ENCODE measurements at places on chromosomes 13 and 19.

GRCh38 chr19:2231621-2232221 lies 4.4 kb downstream of the PLEKHJ1 start:
- no peak for DNase-seq

GRCh38 chr13:51765142-51765515 lies 38.8 kb downstream of the DHRS12 start:
- no peak for DNase-seq

DNA sequence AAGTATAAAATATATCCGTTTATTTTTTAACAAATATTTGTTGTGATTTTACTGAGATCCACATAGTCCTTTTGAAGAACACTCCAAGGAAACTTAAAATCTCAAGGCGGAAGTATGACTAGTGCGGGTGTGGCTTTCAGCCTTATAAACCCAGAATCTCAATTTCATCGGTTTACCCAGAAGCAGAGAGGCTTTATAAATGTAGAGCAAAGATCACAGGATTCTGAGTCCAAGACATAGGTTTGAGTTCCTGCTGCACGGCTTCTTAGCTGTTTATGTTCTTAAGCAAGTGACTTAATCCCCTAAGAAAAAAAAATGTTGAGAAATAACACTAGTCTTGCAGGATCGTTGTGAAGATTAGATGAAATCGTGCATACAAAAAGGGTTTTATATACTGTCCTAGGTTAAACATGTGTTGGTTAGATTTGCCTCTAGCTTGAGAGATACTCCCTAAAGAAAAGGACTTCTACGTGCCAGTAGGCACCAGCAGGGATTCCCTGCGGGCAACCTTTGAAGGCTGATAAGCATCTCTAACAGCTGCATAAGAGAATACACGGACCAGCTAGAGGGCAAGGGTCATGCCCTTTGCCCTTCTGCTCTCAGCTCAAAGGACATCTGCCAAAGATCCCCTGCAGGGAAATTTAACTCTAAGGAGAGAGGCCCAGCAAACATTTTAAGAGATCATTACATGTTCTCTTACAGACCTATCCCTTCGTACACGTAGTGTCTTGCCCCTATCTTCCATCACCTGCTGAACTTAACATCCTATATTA lies 130.4 kb upstream of the MIR17HG start:
- no peak for DNase-seq

DNA sequence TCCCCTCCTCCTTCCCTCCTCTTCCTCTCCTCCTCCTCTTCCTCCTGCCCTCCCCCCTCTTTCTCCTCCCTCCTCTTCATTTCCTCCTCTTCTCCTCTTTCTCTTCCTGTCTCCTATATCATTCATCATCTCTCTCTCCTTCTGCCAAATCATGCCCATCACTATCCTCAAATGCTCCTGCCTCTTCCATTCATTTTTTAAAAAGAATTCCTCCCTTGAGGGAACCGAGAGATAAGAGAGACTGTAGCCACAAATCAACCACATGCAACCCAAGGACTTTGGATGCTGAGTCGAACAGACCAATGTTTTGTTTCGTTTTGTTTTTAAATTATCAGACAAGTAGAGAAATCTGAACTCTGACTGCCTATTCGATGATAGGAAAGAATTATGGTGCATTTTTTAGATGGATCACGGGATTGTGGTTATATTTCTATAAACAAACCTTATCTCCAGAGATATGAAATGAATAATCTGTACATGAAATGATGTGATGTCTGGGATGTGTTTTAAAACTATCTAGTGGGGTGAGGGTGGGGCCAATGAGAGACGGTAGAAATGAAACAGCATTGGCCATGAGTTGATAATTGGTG lies 9.5 kb upstream of the ZNF541 start:
- no peak for DNase-seq

DNA sequence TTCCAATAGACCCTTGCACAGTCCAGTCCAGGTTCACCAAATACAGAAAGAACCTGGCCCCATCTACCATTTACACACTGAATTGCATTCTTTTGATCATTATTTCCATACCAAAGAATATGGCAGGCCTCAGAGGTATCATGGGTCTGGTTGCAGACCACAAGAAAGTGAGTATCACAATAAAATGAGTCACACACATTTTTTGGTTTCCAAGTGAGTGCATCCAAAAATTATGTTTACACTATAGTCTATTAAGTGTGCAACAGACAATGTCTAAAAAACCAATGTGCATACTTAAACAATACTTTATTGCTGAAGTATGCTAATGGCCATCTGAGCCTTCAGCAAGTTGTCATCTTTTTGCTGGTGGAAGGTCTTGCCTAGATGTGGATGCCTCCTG lies 105.3 kb downstream of the SPACA7 start:
- DNase-seq: no peak

GRCh38 chr13:51856027-51856736 lies 5.6 kb upstream of the CCDC70 start:
- no peak for DNase-seq

GRCh38 chr19:42267644-42268141 lies 1.4 kb upstream of the CIC start:
- DNase-seq: no peak

DNA sequence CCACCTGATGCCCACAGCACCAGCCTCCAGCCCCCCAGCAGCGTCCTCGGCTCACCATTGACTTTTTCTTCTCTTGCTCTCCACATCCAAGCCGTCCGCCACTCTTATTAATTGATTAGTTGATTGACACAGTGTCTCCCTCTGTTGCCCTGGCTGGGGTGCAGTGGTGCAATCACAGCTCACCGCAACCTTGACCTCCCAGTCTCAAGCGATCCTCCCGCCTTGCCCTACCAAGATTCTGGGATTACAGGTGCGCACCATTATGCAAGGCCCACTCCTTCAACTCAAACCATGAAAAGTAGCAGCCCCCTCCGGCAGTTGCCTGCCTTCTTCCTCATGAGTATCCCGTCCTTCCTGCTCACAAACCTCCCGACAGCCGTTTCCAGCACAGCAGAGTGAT lies 921 bp upstream of the TEX29 start:
- no peak for DNase-seq

DNA sequence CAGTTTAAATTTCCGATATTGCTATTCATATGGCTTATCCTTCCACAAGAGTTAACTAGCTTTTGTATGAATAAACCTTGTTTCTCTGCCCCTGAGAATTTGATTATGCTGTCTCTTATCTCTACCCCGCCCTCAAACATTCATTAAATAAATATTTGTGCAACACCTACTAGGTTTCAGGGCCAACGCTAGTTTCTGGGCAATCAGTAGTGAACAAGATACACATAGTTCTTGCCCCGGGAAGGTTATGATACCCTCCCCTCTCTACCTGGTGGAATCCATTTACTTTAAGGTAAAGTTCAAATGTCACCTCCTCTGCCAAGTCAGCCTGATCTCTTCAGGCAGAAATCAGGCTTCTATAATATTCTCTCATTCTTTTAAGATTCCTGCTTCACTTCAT lies 16.6 kb upstream of the USP12 start:
- DNase-seq: no peak

- no peak for DNase-seq
Measured at GRCh38 chr19:30733826-30734550, 361.8 kb downstream of the ZNF536 start.

- DNase-seq: no peak
Measured at GRCh38 chr13:106690779-106691178, 122.8 kb upstream of the ARGLU1 start.

DNA sequence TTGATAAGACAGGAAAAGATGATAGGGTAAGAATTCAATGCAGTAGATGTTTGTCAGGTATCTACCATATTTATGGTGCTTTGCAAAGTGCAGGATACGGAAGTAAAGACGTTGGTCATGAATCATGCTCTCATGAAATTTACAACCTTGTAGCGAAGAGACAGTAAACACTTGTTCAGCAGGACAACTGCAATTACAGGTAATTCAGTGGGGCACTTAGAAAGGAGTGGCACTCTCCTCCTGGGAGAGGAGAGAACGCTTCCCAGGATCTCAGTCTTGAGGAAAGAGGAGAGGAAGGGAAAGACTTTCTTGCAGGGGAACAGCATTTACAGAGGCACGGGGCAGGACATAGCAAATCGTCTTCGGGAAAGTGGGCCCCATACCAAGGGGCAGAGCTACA lies 46.4 kb downstream of the SOX1 start:
- no peak for DNase-seq

DNA sequence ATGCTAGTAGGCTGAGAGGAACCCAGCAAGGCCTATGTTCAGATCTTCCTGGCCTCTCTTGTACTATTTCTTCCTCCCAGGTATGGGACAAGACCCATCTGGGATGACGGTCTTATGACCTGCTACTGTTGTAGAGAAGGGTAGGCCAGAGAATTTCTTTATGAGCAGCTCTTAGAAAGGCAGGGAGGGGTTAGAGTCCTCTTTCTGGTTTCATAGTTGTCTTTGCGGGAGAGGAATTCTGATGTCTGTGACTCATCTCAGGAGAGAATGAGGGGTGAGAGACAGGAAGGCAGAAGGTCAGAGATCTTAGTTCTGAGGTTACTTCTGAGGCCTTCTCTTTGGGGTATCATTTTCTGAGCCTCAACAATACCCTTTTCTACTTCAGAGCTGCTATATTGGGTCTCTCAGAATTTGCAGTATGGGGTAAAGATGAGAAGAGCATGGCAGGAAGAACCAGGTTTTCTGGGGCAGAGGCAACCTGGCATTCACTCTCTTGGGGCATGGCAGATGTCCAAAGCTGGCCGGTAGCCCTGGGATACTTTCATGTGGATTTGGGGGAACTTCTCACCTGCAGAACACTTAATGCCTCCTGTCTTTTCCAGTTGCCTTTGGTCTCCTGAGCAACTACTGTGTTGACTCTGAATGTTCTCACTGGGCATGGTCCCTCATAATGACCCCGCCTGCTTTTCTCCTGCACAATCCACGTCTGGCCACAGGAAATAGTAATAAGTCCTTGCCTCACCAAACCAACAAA lies 154.4 kb downstream of the GGACT start:
- DNase-seq: no peak

DNA sequence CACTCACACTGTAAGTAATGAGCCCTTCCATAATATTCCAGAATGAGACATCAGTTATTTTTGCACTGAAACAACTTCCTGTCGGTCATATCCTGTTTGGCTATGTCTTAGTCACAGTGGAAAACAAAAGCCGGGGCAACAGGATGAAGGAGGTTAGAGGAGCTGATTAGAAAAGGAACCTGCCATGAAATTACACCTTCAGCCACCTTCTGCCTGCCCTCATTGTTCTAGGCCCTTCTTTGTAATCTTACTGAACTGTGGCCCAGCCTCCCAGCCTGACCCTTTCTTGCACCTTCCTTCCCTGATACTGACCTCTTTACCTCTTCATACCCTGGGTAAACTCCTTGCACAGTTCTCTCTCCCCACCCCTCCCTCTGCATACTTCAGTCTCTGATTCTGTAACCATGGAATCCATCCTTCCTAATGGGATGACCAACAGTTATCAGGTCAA lies 67.3 kb downstream of the DOCK9 start:
- no peak for DNase-seq

- no peak for DNase-seq
Measured at GRCh38 chr19:32203161-32203560, 142.2 kb upstream of the ZNF507 start.

GRCh38 chr13:95862408-95862807 lies 185.5 kb downstream of the DNAJC3 start:
- no peak for DNase-seq

DNA sequence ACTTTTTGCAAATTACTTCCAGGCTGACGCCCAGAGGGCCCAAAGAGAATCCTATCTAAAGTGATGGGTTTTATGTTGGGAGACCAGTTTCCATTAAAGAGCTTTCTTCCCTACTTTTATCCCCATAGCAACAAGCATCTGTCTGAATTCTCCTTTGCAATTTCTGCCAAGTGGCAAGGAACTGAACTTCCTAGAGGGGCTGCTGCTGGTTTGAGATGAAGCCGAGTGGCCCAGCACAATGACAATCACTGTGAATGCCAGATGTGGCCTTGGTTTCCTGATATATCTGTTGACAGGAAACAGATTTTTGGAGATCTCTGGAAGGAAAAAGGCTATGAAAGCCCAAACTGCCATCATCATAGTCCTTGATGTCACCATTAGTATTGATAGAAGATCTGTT lies 198.6 kb downstream of the OXGR1 start:
- DNase-seq: no peak

Data from stimulated activated CD4-positive, alpha-beta T cell treated with anti-CD3 and anti-CD28 coated beads, TNF-alpha, amount 100 ng/mL, for 1 hour (primary cell).